ENCODE measurements at places on chromosomes 12 and 14. TPM values are rescaled to one million over a fixed set of nuclear protein-coding genes. Genes with fewer than 3 reads are reported as not detected.
A peak's percentile ranks its signal among the peaks of the same experiment; 100 is the strongest.

GRCh38 chr12:40202095-40203059 is 22.4 kb upstream of the LRRK2 start:
- no peaks in the 10 kb centered on the region for H3K36me3 ChIP-seq
- H3K4me1 ChIP-seq, result no peaks in the 10 kb centered on the region
- H3K27me3 ChIP-seq, result no peaks in the 10 kb centered on the region
- H3K4me3 ChIP-seq, result no peak overlapping the region
- H3K27ac ChIP-seq, result no peak overlapping the region

- no peaks in the 10 kb centered on the region for H3K4me1 ChIP-seq
- H3K36me3 ChIP-seq, result no peaks in the 10 kb centered on the region
- no peak overlapping the region for H3K27ac ChIP-seq
- H3K27me3 ChIP-seq, result no peaks in the 10 kb centered on the region
- H3K4me3 ChIP-seq, result no peak overlapping the region
Measured at GRCh38 chr12:64568298-64568697, 42.0 kb upstream of the RASSF3 start.

GRCh38 chr14:69439521-69440270 is 41.2 kb downstream of the SLC39A9 start:
- no peaks in the 10 kb centered on the region for H3K27me3 ChIP-seq
- no peak overlapping the region for H3K4me3 ChIP-seq
- no peak overlapping the region for H3K27ac ChIP-seq
- no peak for DNase-seq
- H3K36me3 ChIP-seq, result no peaks in the 10 kb centered on the region

- H3K27me3 ChIP-seq, result no peaks in the 10 kb centered on the region
- H3K36me3 ChIP-seq, result no peaks in the 10 kb centered on the region
- H3K4me1 ChIP-seq, result no peaks in the 10 kb centered on the region
- H3K4me3 ChIP-seq, result no peak overlapping the region
Measured at GRCh38 chr12:93339695-93340094, 38.0 kb upstream of the NUDT4 start.

MON2 gene
- 175 TPM for total RNA-seq

DNA sequence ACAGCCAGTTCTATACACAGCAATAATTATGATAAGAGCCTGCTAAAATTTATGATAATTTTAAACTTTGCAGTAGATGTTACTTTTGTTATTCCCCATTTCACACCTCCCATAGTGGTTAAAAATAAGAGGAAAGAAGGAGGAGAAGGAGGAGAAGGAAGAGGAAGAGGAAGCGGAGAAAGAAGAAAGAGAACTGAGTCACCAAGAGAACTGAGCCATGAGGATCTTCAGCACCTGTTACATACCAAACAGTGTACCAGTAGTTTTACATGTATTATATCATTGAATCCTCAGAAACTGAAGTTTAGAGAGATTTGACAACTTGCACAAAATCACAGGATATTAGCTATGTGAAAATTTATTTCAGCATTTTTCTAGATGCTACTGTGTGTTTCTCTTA is 3.9 kb downstream of the CD163 start:
- no peak for DNase-seq
- no peak overlapping the region for H3K4me3 ChIP-seq
- H3K27me3 ChIP-seq, result no peaks in the 10 kb centered on the region
- H3K36me3 ChIP-seq, result no peaks in the 10 kb centered on the region

DNA sequence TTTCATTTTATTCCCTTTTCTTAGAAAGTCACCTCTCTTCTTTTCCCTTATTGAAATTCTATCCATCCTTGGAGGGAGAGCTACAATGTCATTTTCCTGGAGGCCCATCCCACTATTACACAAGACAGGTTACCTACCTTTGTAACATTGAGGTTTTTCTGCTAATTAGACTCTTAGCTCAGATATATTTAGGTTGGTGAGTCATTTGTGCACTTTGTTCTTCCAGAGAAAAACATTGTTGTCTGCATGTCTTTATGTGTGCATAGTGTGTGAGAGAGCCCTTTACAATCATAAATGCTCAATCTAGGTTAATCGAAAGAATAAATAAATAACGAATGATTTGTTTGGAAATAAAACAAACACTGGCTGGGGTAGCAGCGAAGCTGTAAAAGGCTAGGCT is 191.8 kb downstream of the DACT1 start:
- no peak overlapping the region for H3K27ac ChIP-seq
- H3K36me3 ChIP-seq, result no peaks in the 10 kb centered on the region
- DNase-seq, result no peak

SERPINA6 gene
- 0.77 TPM for total RNA-seq

GRCh38 chr14:51182131-51182565 is 57.9 kb upstream of the TMX1 start:
- peak; percentile 91 for DNase-seq
- H3K36me3 ChIP-seq, result no peaks in the 10 kb centered on the region
- no peaks in the 10 kb centered on the region for H3K4me1 ChIP-seq
- H3K4me3 ChIP-seq, result no peak overlapping the region
- no peak overlapping the region for H3K27ac ChIP-seq
- no peaks in the 10 kb centered on the region for H3K27me3 ChIP-seq

DNA sequence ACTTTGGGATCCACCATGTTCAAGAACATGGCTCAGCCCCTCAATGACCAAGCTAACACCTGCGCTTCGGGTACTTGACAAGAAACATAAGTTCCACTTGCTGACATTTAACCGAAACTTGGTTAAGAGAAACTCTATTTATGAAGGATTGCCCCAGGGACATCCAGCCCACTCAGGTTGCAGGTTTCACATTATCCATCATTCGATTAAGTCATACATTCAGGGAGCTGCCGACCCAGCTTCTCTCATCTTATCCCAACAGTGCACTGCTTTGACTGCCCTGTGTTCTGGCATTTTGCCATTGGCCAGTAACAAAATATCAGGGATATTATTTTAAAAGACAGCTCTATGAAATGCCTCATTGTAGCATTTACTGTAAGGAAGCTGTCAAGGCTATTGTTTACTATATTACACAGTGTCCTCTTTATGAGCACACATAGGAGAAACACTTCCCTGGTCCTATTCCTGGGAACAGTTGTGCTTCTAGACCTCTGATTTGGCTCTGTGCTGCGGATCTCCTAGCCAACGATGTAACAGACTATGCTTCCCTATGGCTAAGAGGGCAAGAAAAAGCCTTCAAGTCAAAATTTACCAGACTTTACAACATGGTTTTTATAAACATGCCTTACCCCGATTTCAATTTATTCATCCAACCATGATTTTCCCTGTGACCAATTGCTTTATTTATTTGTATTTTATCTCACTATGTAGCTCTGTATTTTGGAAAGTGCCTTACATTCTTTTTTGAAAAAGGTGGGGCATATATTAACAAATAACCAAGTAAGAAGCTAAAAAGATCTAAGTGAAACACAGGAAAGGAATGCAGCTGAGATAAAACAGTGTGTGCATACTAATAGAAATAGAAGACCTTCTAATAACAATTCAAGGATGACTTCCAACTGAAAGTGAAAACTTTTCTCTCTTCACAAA is 109.3 kb downstream of the ITPR2 start:
- peak overlapping the region; percentile 33 for H3K27ac ChIP-seq
- no peaks in the 10 kb centered on the region for H3K36me3 ChIP-seq
- no peaks in the 10 kb centered on the region for H3K27me3 ChIP-seq
- no peak overlapping the region for H3K4me3 ChIP-seq

EIF2S3B gene
- 2.4 TPM for total RNA-seq

GAS2L3 gene
- total RNA-seq, result 15.6 TPM

DNA sequence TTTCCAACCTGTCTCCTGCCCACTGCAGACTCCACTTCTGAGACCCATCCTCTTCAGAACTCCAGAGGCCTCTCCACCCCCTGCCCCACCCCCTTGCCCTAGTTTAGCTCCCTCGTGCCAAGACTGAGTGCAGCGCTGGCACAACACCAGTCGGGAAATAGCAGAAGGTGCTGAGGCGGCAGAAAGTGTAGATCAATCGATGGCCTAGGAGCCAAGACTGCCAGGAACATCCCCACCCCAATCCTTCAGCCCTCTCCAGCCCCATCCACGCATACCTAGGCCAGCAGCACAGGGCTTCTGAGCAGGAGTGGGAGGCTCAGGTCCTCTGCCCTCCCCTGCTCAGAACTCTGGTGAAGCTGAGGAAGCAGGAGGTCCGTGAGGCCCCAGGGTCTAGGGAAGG is 1.1 kb downstream of the CPNE6 start:
- H3K27ac ChIP-seq, result no peak overlapping the region
- H3K27me3 ChIP-seq, result peaks cover 8% of the 10 kb centered on the region
- H3K4me3 ChIP-seq, result no peak overlapping the region

DNA sequence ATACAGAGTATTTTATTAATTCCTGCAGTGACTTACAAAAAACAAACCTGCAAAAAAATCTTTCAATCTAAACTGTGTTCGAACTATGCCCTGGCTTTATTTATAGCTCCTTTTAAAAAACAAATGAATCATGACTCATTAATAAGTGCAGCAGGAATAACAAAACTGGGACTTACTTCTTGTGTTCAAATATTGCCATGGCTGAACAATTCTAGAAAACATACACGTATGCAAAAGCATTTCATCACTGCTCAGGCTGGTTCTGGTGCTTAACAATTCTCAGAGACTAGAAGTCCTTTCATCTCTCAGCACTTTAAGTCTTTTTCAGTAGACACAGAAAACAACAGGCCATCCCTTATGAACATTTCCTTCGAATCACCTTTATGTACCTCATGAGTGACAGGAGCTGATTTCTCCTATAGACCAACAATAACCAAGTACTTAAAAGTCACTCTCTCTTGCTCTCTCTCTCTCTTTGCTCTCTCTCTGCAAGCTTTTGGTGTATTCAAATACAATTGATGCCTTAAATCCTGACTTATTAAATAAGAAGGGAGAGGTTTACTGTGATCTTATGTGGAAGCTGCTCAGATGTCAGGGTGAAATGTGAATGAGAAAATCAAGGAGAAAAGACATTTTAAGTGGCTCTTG is 268.8 kb downstream of the TTC8 start:
- DNase-seq, result no peak
- no peaks in the 10 kb centered on the region for H3K4me1 ChIP-seq
- no peaks in the 10 kb centered on the region for H3K36me3 ChIP-seq
- no peak overlapping the region for H3K27ac ChIP-seq
- H3K4me3 ChIP-seq, result no peak overlapping the region

GRCh38 chr12:81170072-81170471 is 92.2 kb downstream of the ACSS3 start:
- H3K36me3 ChIP-seq, result no peaks in the 10 kb centered on the region
- no peak for DNase-seq
- no peaks in the 10 kb centered on the region for H3K4me1 ChIP-seq
- H3K4me3 ChIP-seq, result no peak overlapping the region
- H3K27me3 ChIP-seq, result no peaks in the 10 kb centered on the region
- no peak overlapping the region for H3K27ac ChIP-seq

DNA sequence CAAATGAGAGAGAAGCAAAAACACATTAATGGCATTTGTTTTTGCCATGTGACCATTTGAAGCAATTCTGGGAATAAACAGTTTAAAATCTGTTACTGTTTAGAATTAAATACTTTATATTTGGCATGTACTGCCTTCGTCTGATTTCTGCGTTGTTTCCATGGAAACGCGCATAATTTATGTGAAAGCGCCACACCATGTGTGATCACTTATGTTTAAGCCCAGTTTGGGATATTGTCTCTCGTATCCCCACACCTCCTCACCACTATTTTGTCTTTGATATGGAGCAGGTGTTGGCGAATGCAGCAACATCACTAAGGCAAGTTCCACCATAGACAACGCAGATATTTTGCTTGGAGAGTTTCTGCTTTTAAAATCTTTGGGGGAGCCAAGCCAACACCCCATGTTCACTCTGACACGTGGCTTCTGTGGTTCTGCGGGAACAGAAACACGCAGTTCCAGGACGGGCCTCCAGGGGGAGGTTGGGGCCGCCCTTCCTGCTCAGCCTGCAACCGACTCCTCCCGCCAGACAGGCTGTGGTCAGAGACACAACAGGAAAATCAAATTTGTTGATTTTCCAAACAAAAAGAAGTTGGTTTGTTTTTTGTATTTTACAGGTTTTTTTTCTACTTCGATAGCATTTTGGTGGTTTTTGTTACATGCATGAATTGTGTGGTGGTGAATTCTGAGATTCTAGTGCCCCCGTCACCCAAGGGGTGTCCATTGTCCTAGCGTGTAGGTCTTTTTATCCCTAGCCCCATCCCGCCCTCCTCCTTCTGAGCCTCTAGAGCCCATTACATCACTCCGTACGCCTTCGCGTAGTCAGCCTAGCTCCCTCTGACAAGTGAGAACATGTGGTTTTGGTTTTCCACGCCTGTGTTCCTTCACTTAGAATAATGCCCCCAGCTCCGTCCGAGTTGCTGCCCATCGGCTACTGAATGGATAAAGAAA is 101.9 kb upstream of the SFSWAP start:
- no peak overlapping the region for H3K27ac ChIP-seq
- H3K4me3 ChIP-seq, result no peak overlapping the region
- peak; percentile 53 for DNase-seq
- H3K27me3 ChIP-seq, result no peaks in the 10 kb centered on the region
- no peaks in the 10 kb centered on the region for H3K36me3 ChIP-seq

DNA sequence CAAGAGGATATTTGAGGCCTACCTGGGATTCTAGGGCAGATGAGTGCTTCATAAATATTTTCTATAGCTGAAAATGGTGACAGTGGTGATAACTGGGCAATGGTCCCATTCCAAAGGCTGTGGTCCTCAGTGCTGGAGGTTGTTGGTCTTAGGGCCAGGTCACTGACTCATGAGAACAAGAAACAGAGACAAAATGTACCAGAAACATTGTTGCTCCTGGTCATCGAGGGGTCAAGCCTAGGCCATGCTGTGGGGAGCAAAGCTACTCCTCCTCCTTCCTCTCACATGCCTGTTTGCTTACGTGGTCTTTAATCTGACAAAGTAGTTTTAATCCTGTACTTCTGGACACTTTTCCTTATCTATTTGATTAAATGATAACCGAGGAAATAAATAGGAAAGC is 33.8 kb downstream of the ERG28 start:
- no peak overlapping the region for H3K27ac ChIP-seq
- H3K36me3 ChIP-seq, result no peaks in the 10 kb centered on the region

ALX1 gene
- 0.12 TPM for total RNA-seq

DNA sequence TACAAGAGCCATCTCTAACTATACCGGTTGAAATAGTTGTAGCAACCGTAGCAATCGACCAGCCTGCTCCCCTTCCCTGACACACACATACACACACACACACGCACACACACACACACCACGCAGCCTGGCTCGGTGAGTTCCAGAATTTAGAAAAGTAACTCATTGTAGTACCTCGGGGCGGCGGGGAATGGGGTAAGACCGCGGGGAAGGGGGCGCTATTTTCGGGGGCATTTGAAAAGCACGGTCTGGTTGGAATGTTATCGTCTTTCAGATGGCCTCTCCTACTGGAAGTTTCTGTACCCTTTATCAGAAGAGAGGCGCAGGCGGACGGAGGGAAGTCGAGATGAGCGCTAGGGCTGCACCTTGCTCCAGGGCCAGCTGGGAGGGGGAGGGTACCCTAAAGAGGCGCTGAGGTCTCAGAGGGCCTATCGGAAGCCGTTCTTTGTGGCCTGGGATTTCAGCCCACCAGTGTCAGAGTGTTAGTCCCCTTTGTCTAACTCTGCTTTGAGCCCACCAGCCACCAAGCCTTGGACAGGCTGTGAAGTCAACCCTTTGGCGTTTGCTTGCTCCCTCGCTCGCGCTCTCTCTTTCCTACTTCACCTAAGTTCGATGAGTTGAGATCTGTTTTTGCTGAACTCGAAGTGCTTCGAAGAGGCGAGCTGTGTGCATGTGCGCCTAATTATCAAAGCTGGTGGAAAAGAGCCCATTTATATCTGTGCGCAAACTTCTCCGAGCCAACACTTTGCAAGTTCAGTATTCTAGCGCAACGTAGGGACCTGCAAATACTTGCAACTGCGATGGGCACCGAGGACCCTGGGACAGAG is 837 bp downstream of the COL2A1 start:
- no peaks in the 10 kb centered on the region for H3K27me3 ChIP-seq
- no peaks in the 10 kb centered on the region for H3K36me3 ChIP-seq
- no peak overlapping the region for H3K4me3 ChIP-seq
- peaks cover 30% of the 10 kb centered on the region for H3K4me1 ChIP-seq

GRCh38 chr12:129779033-129779432 is 124.8 kb downstream of the TMEM132D start:
- no peaks in the 10 kb centered on the region for H3K4me1 ChIP-seq
- DNase-seq, result no peak
- no peaks in the 10 kb centered on the region for H3K36me3 ChIP-seq
- no peak overlapping the region for H3K4me3 ChIP-seq

Measured in lung (tissue), 17 donors.